ENCODE measurements at places on chromosomes 2 and 18.

- DNase-seq, result no peak
Measured at GRCh38 chr2:148963461-148963860, 75.0 kb upstream of the LYPD6B start.

DNA sequence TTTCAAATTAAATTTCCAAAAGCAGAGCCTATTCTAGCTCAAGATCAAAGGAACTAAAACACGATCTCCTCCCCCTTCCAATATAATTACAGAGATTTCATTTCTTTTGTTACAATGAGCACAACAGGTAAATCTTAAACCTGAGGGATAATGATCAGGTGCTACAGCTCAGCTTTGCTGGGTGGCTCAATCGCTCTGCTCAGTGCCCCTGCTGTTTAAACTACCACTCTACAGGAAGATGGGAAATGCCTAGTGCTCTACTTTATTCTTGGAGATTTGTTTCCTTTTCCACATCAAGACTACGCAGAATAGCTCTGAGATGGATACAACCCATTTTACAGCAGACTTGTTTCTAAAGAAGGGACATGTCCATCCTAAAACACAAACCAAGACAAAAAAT, 162.3 kb downstream of the TCF4 start:
- DNase-seq, result no peak

- DNase-seq, result no peak
Measured at GRCh38 chr18:79708412-79708811, 28.8 kb downstream of the CTDP1 start.

DNA sequence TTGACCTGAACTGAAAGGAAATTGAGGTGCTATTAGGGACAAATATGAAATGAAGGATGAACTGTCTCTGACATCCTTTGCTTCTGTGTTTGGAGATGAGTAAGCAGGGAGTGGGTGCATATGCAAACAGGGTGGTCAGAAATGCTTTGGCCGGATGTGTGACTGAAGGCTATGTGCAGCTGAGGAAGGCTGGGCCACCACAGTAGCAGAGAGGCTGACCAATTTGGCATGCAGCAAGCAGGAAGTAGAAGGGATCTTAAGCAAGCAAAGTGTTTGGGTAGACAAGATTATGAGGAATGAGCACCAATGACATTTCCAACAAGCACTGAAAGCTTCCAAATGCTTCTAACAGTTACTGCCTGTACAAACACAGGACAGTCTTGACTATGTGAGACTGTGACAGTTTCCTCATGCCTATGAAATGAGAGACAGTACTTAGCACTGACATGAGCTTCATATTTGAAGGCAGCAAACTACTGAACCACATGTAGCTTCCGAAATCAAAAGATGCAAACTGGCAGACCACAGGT, 3.3 kb upstream of the ACTR3 start:
- no peak for DNase-seq

- no peak for DNase-seq
Measured at GRCh38 chr2:159275111-159275510, 11.4 kb downstream of the WDSUB1 start.

DNA sequence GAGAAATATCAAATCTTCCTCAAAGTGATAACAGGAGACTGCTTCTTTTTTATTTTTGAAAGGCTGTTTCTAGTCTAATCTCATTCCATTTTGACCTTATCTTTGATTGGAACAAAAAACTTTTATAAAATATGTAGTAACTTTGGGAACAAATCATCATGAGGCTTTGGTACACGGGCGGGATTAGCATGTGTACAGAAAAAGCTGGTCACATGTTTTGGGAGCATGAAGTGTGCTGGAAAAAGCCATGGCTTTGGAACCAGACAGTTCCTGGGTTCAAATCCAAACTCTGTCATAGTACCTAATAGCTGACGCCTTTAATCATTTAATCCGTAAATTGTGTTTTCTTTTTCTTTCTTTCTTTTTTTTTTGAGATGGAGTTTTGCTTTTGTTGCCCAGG, 78.2 kb downstream of the RFTN2 start:
- no peak for DNase-seq

DNA sequence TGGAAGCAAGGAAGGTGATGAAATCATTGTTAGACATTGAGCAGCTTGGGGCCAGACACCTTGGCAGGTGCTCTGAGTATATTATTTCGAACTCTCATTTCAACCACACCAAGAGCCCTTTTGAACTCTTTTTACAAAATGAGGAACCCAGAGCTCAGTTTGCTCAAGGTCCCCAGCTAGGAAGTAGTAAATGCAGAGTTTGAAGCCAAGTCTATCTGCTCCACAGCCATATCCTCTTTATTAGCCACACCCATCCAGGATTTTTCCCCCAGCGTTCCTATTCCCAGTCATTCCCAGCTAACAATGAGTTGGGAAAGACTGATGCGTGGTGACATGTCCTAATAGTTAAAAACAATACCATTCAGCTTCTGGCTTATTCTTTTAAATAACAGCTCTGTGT, 40.2 kb downstream of the SEMA4F start:
- DNase-seq, result no peak

DNA sequence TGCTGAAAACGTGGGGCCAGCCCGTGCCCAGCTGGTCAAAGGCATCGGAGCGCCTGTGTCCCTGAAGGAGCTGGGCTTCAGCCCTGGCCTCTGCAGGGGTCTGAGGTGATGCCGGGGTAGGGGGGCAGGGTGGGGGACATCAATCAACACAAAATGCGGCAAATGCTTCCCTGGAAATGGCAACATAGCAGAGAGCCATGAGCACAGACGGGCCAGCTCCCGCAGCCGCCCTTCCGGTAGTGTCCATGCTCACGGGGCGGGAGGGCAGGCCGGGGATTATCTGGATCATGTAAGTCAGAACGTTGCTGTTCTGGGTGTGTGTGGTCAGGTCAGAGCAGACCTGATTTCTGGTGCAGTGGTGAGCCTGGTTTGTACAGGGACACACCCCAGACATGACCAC, 56.5 kb upstream of the TWIST2 start:
- no peak for DNase-seq

- no peak for DNase-seq
Measured at GRCh38 chr2:109727929-109728447, 66.1 kb upstream of the RGPD5 start.

DNA sequence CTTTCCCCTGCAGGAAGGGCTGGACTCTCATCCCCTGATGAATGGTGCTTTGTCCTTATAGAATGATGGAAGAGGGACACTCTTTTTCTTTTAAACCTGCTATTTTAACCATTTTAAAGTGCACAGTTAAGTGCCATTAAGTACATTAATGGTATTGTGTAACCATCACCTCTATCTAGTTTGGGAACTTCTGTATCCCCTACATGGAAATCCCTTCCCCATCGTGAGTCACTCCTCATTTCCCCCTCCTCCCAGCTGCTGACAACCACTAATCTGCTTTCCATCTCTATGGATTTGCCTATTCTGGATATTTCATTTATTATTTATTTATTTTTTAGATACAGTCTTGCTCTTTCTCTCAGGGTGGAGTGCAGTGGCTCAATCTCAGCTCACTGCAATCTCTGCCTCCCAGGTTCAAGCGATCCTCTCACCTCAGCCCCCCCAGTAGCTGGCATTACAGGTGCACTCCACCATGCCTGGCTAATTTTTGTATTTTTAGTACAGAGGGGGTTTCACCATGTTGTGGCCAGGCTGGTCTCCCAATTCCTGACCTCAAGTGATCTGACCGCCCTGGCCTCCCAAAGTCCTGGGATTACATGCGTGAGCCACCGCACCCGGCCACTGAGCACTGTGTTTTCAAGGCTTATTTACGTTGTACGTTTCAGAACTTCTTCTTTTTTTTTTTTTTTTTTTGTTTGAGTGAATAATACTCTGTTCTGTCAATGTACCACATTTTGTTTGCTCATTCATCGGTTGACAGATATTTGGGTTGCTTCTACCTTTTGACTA, 15.8 kb downstream of the DGKD start:
- peak; percentile 70 for DNase-seq

GRCh38 chr2:44743473-44743872, 198.0 kb upstream of the SIX3 start:
- no peak for DNase-seq

DNA sequence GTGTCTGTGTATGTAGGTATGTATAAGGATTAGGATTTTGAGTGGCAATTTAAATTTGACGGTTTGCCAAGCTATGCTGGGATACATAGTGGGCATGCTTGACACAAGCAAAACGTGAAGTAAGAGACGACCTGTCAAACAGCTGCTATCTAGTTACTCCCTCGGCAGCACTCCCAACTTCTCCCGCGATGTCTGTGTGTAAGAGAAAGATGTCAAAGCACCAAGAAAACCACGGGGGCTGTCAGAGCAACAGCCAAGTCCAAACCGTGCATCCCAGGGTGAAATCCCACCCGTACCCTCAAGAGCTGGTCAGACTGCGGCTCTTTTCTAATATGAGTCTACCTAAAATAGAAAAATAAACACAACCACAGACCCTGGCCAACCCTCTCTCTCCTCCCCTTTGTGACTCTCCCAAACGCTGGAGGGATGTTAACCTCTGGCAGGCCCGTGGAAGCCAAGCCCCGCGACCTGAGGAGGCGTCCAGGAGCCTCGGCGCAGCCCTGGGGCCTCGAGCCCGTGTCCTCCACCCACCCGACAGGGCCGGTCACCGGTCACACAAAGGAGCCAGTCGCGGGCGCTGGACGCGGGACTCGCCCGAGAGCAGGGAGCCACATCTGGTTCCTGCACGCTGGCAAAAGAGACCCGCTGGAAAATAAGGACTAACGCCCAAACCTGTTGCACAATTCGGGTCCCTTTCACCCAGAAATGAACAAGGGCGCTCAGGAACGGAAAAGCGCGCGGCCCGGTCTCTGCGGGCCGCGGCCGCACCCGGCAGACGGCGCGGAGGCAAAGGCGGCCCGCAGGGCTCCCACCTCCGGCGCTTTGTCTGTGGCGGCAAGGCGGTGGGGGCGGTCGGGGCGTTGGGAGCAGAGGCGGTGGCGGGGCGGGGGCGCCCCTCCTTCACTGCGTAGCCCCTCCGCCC, 925 bp downstream of the SESTD1 start:
- DNase-seq, result peak; percentile 38

DNA sequence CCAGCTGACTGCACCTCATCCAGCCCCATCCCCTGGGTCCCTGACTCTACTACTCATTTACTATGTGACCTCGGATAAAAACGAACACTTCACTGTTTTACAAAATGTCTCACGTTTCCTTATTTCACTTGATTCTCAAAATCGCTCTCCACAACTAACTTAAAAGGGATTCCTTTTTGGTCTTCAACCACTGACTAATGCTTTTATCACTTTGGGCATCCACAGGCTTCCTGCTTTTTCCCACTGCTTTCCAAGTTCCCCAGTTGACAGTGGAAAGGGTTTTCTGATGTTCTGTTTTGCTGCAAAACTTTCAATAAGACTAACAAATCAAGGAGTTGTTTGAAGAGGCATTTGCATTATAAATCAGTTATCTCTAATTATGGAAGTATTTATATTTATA, 24.1 kb downstream of the EIF2AK3 start:
- no peak for DNase-seq

DNA sequence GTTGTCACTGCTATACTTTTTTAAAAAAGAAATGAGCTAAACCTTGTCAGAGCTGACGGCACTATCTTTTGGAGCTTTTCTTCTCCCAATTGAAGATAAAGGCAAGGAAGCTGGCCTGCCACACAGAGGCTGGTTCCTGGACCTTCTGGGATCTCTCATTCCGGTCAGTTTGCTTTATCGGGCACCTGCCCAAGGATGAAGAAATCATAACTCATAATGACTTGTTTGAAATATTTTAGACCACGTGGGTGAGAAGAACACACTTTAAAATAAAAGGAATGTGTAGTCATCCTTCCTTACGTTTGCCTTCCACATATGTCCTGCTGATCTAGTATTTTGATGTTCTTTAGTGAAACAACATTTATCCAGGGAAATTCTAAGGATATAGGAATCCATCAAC, 535.7 kb downstream of the DCC start:
- DNase-seq, result no peak

GRCh38 chr2:1478311-1479305, 65.3 kb downstream of the TPO start:
- no peak for DNase-seq

DNA sequence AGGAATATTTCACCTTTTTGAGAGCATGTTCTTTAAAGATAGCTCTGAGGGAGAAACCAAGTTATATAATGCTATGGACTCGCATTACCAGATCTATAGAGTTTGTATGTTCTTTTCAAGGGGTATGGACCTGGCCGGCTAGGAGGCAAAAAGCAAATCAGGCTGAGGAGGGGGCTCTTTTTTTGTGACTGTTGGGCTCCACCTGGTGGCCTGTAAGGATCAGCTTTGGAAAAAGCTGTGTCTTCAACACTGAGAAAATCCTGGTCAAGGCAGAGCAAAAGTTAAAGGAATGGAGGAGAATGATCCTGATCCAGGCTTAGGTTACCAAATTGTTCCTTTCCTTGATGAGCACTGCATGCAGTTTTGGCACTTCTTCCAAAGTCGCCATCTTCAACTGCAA, 180.5 kb downstream of the DIS3L2 start:
- DNase-seq, result peak; percentile 53

- DNase-seq, result no peak
Measured at GRCh38 chr18:44816050-44816449, 135.4 kb downstream of the SETBP1 start.

- no peak for DNase-seq
Measured at GRCh38 chr2:175461839-175462238, 280.3 kb upstream of the ATP5MC3 start.

All from thyroid gland (tissue), 4 donors.